ENCODE measurements at places on chromosomes 5 and 9. TPM values are rescaled to one million over a fixed set of nuclear protein-coding genes. Genes with fewer than 3 reads are reported as not detected.

GRCh38 chr5:6110441-6111005 lies 267.8 kb downstream of the MED10 start:
- no peak overlapping the region for H3K27ac ChIP-seq
- no peaks in the 10 kb centered on the region for H3K36me3 ChIP-seq
- H3K4me3 ChIP-seq: no peak overlapping the region
- H3K4me1 ChIP-seq: no peaks in the 10 kb centered on the region

The WNK2 gene
- total RNA-seq: 218 TPM

The EIF4E1B gene
- not detected for total RNA-seq

- no peaks in the 10 kb centered on the region for H3K4me1 ChIP-seq
- peaks cover 10% of the 10 kb centered on the region for H3K27me3 ChIP-seq
These were observed 45.0 kb upstream of the SV2C start for GRCh38 chr5:76038212-76038611.

DNA sequence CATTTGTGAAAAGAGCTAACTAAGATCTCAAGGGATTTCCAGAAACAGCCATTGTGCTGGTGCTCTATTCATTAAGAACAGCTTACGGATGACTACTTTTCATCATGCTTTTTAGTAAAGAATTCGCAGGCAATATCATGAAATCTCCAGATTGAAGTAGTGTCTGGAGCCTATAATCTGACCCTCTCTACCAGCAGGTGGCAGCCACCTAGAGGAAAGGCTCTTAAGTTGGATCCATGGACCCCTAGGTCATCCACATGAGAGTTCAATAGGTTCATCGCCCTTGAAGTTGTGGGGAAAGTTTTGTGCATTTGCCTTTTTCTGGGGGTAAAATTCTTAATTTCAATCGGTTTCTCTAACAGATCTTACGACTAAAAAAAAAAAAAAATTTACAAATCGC lies 82.3 kb downstream of the SLC1A3 start:
- no peak for DNase-seq
- peaks cover 5% of the 10 kb centered on the region for H3K36me3 ChIP-seq
- H3K27ac ChIP-seq: no peak overlapping the region
- H3K4me3 ChIP-seq: no peak overlapping the region

The FAM78A gene
- total RNA-seq: 47.3 TPM

DNA sequence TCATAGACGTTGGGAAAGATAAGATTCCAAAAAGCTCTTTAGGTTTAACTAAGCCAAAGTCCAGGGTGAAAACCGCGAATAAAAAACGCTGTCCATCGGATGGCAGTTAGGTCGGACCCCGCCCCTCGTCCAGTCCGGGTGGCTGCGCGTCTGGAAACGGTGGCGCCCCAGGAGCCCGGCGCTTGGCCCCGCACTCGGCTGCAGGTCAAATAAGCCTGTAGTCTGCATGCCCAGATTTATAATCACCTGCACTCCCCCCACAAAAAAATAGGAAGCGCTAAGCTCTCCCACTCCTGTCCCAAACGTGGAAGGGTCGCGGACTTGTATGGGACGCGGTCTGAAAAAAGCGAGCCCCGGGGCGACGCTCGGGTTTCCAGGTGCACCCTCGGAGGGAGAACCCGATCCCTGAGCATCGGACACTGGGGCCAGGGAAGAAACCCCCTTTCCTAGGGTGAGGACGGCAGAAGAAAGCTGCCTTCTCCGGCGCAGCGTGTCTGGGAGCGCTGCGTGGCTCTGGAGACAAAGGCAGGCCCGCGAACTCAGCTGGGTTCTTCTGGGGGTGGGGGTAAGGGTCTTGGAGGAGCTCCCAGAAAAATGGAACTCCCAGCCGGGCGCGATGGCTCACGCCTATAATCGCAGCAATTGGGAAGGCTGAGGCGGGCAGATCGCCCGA lies 923 bp upstream of the ZBTB5 start:
- DNase-seq: peak; percentile 63
- no peaks in the 10 kb centered on the region for H3K36me3 ChIP-seq
- H3K27me3 ChIP-seq: no peaks in the 10 kb centered on the region

The IFNB1 gene
- not detected for total RNA-seq

Measured in left ventricle myocardium inferior (tissue), 1 donor.